ENCODE measurements at places on chromosomes 1 and 21.

DNA sequence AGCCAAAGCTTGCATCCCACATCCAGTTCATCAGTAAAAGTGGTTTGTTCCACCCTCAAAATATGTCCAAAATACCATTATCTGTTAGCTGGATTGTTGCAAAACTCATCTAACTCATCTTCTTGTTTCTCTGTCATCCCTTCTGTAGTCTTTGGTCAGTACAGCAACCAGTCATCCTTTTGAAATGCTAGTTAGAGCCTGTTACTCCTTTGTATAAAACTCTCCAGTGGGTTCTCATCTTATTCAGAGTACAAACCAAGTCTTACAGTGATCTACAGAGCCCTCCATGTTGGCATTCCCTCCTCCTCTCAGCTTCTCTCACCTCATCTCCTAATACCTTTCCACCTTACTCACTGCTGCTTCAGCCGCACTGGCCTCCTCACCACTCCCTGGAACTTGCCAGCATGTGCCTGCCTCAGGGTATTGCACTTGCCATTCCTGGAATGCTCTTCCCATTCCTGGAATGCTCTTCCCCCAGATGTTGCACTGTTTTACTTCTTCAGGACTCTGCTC is 70.6 kb downstream of the LAMC1 start:
- no peak for DNase-seq

DNA sequence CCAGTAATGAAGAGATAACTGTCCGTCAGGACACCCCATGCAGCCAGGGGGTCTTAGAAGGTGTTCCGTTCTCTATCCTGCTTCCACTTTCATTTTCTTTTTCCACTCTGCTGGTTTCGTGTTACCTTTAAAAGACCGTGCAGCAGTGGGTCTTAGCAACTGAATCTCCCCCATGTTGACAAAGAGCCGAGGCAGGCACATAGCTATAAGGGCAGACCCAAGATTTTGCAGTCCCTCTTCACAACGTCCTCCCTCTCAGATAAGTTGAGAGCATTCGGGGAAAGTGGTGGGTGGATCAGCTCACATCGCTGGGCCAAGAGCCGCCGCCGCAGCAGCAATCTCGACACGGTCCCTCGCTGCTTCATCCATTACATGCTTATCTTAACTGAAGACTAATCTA is 355.5 kb downstream of the LMO4 start:
- peak; percentile 18 for DNase-seq

- no peak for DNase-seq
Measured at GRCh38 chr1:41286486-41286885, 44.4 kb upstream of the SCMH1 start.

GRCh38 chr21:39553331-39553730 is 59.4 kb upstream of the B3GALT5 start:
- no peak for DNase-seq

DNA sequence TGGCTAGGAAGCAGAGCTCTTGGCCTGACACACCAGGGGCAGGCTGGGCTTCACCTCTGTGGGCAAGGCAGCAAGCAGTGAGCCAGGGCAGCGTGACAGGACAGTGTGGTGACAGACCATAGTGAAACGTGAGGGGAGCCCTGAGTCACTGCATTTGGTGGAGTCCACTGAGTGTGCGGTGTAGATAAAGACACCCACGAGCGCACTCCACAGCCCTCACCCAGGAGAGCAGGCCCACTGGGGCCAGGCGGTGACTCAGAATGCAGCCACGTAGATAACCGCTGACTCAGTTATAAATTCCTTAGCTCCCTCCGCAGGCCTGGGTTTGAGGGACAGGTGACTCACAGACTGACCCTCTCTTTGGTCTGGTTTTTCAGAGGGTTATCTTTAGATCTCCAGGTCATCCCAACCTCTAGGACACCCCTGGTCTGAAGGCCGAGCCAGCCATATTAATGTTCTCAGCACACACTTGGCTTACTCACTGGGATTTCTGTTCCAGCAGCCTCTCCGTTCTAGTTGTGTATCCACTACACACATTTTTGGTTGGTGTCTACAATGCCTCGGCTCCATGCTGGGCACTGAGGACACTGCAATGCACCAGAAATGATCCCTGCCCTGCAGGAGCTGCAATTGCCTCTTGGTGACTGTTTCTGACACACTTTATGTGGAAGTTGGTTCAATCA is 90.2 kb upstream of the TSPAN2 start:
- no peak for DNase-seq
